Stimulated activated CD8-positive, alpha-beta memory T cell treated with anti-CD3 and anti-CD28 coated beads, Interleukin-4, amount 100 ng/mL, for 1 hour (primary cell): ENCODE measurements at places on chromosomes 16 and 17.

GRCh38 chr16:58020628-58021521, 4.7 kb upstream of the MMP15 start:
- no peak for DNase-seq

GRCh38 chr16:48365025-48365600, 20.1 kb downstream of the SIAH1 start:
- DNase-seq, result no peak

DNA sequence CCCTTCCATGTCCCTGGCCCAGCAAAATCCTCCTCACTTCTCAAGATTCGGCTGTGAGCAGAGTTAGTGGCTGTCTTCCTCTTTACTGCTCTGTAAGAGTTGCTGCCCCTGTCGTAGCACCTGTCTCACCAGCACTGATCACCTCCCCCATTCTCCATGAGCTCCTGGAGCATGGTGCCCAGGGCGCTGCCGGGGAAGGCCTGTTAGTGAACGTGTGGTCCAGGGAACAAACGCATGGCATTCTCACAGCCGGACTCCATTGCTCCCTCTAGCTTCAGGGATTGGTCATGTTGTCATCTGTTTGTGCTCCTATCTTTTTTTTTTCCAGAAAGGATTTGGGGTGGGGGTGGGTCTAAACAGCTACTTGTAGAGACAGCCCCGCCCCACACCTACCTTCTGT, 141.2 kb downstream of the CMIP start:
- no peak for DNase-seq

DNA sequence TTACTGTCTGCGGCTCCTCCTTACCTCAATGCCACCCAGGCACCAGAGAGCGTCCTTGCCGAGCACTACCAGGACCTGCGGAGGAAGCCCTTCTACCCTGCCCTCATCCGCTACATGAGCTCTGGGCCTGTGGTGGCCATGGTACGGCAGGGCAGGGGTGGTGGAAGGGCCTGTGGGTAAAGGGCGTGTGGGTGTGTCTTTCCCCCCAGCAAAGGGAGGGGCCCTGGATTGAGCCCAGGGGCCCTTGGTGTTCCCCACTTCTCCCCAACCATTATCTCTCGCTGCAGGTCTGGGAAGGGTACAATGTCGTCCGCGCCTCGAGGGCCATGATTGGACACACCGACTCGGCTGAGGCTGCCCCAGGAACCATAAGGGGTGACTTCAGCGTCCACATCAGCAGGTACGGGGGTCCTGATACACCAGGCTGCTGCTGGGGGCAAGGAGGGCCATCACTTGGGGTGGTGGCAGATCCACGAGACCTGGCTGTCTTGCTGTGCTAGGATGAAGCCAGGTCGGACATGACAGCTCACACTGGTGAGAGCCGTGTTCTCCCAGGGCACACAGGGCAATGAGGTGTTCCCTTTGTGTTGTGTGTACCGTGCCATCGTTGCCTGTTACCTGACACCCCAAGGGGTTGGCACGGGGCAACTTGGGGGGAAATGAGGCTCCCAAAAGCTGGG, 2.2 kb upstream of the DECR2 start:
- DNase-seq, result no peak

DNA sequence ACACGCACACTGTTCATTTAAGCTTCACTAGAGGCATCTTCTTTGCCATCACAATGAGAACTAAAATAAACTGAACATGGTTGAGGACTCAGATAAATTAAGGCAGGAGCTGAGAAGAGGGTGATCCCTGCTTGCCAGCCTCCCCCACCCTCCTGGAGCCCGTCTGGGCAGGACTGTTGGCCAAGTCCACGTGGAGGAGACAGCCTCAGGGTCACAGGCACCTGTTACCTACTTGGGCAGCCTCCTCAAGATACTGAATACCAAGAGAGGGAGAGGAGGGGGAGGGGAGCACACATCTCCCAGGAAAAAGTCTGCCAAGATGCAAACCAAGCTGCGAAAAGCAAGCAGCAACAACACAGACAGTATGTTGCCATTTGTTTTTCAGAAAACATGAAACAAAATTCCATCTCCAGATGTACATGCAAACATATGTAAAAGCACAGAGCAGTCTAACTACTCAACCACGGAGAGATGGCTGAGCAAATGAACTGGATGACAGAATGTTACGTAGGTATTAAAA, 67.4 kb downstream of the SLC39A11 start:
- no peak for DNase-seq

- DNase-seq, result no peak
Observed at GRCh38 chr17:43412166-43412565, 13.4 kb downstream of the ARL4D start.

GRCh38 chr17:64081802-64082799, 47.8 kb downstream of the ERN1 start:
- DNase-seq, result no peak

DNA sequence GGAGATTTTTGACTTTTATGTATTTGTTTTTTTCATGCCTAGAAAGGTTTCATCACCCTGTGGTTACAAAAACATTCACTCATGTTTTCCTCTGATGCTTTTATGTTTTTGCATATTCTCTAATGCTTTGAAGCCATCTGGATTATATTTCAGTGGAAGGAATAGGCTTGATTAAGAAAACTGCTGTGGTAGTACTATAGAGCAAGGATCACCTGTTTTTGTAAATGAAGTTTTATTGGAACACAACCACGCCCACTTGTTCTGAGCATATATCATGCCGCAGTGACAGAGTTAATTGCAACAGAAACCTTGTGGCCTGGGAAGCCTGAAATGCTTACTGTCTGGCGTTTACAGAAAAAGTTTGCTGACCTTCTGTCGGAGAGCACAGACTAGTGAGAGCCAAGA, 11.5 kb downstream of the COX10 start:
- DNase-seq, result no peak

DNA sequence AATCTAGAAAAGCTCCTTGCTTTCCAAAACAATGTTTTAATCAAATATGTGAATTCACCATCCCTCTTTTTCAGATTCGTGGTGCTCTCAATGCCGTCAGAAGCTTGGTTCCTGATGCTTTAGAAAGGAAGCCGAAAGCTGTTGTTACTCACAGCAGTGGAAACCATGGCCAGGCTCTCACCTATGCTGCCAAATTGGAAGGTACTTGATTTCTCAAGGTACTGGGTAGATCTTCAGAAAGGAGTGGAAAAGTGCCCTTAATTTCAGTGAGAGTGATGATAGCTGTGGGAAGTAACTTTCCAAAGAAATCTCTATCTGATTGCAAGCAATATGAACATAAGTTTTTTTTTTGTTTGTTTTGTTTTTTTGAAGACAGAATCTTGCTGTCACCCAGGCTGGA, 14.0 kb downstream of the SRR start:
- no peak for DNase-seq

GRCh38 chr17:67655478-67656148, 62.1 kb upstream of the NOL11 start:
- no peak for DNase-seq

DNA sequence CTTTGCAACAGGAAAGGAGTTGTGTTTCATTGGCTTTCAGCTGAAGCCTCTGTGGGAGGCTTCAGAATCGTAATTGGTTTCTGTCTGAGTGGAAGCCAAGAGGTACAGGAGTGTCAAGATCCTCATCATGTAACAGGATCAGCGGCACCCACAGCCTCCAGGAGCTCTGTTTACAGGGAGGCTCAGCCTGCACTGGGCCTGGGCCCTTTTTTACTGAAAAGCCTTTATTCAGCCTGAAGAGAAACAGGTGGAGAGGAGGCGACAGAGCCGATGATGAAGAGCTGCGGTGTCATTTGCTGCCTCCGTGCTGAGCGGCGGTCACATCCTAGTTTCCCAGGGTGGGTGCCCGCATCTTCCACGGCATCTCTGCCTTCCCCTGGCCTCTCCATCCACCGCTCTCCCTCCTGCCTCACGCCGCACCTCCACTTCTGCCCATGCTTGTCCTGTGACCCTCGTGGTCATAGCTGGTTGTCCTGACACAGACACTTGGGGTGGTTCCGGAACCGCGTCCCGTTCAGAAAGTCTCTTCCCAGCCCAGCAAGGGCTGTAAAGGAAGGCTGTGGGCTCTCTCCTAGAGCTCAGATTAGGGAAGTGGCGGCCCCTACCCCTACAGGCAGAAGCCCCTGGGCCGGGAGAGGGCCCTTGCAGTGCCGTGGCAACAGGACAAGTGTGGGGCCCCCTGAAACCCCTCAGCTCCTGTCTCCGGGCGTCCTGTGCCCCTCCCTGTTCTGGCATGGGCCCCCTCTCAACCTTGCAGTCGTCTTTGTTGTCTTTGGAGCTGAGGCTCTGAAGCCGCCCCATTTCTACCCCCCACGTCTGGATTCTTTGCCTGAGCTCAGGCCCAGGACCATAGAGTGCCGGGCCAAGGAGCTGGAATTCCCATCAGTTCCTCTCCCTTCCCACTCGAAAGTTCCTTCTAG, 53.9 kb upstream of the CHMP6 start:
- no peak for DNase-seq

DNA sequence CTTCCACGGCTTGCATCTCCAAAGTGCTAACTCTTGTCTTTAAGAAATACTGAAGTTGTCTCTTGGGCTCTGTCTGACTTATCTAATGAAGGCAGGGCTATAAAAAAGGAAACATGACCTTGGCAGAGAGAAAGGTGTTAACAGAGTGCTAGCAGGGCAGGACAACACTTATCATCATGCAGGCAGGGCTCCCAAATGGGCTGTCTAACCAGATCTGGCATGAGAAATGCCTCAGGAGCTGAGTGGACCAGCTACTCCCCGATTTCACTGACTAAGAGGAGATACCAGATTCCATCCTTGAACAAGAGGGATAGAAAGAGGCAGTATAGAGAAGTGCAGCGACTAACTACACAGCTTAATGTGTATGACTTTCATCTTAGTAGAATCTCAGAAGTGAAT, 32.6 kb downstream of the PMP22 start:
- no peak for DNase-seq

DNA sequence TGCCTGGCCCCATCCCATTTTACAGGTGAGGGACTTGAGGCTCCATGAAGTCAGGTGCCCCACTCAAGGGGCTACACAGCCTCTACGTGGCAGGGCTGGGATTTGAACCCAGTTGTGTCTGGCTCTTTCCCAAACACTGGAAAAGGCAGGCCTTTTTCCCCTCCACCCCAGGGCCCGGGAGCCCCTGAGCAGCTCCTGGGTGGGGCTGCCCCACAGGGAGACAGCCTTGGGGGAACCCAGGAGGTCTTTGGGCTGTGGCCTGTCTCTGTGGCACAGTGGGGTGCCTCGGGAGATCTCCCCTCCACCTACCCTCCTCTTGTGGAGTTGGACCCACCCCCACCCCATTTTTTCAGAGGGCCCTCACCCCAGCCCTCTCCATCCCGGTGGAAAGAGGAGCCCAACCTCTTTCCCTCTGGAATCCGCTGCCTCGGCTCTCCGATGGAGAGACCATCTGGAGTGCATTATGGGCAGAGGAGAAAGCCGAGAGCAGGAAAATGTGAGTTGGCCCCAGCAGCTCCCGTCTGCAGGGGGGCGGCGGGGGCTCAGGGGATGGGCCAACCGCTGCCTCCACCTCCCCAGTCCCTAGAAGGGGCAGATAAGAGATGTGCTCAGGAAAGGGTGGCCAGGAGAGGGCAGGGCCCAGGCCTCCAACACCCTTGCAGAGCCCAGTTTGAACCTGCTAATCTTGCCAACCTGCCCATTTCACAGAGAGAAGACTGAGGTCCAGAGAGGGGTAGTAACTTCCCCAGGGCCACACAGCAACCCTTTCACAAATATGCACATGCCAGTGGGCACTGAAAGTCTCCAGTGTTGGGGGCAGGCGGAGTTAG, 15.4 kb upstream of the TMEM92 start:
- DNase-seq, result no peak

DNA sequence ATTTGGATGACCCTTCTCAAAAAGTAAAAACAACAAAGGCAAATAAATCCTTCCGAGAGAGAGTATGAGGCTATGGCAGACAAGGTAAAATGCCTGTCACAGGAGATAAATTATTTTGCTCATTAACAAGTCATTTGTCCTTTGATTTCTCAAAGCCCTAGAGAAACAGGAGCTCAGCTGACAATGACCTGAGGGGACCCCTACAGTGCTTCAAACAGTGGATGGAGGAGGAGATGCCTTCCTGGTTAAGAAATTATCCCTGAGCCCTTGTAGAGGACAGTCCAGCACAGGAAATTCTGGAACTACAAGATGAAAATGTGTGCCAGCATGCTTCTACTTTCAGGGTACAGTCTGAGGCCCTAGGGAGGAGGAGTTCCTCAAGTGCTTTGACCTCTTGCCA, 24.0 kb upstream of the RHBDL3 start:
- DNase-seq, result no peak

DNA sequence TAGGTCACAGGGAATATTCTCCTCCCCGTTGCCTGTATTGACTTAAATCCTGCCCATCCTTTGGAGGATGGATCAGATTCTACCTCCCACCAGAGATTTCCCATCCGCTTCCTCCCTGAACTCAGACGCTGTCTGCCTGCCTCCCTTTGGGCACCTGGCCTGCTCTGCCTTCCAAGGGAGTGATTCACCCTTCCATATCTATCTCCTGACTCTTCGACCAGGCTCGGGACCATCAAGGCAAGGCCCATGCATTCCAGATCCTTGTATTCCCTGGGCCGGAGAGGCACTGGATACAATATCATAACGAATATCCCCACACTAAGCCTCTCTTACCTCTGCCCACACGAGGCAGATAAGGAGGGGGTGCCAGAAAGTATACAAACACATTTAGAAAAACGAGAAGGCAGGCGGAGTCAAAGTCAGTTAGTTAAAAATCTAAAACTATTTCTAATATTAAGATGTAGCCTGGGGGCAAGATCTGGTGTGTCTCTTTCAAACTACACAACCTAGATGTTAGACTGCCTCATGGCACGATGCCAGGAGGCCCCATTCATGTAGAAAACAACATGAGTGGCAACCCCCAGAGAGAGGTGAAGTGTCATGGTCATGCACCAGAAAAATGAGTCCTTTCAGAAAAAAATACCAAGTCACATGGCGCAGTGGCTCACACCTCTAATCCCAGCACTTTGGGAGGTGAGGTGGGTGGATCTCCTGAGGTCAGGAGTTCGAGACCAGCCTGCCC, 9.2 kb downstream of the PMP22 start:
- no peak for DNase-seq

DNA sequence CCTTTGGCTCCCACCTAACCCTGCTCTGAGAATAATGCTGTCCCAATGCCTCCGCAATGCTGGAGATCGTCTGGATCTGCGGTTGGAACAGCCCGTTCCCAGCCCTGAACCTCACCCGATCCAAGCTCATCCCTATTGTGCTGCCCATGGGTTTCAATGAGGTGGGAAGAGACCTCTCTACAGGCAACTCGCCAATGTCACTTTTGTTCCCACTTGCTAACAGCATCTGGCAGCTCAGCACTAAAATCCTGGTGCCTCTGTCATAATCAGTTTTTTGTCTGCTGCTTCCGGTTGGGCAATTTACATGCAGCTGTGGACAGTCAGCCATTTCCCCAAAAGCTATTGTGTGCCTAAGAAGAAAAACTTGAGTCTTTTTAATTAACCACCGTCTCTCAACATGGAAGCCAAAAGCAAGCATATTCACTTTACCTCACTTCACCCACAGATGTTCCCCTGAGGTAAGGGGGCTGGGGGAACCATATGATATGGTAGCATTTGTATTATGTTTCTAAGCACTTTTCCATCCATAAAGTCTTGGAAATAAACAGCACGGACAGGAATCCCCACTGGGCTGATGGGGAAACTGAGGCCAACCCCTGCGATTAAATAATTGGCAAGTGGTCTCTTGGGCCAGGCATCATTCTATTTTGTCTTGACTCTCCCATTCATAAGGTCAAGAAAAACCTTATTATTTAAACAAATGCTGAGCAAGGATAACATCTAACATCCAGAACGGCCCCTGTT, 159.2 kb upstream of the CDH5 start:
- no peak for DNase-seq

- DNase-seq, result no peak
Observed at GRCh38 chr17:43439041-43439440, 40.2 kb downstream of the ARL4D start.
